CD4-positive, alpha-beta T cell treated with Interleukin-4 for 4 hours (primary cell): ENCODE measurements at places on chromosomes 16 and 17.

DNA sequence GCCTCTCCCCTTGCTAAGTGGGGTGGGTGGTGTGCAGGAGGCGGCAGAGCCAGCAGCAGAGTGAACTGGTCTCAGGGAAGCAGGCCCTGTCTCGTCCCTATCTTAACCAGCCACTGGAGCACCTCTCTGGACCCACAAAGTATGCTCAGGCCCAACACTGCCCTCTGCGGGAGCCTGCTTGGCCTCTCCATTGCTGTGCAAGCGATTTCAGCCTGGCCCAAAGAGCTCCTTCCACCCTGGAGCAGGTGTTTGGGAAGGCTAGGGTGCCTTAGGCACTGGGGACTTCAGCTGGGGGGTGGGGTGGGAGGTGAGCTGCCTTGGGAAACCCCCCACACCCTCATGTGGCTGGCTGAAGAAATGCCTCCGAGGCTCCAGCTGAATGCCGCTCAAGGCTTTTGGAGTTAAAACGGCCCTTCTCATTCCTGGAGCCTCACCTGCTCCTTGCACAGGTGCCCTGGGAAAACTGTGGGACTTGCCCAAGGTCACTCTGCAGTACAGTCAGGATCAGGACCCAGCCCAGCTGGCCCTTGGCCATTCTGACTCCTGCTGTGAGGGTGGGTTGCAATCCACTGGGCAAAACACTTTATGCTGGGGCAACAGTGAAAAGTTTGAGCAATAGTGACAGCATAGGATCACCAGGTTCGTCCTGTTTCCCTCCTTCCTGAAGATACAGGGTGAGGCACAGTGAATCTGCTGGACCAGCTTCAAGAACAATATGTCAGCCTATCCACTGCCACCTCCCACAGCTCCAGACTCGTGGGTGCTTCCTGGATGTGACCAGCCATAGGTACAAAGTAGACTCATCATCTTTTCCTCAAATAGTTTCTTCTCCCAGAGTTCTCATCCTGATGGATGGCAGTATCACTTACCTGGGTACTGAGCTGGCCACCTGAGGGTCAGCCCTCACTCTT lies 5.9 kb upstream of the UBE2O start:
- no peak for DNase-seq

DNA sequence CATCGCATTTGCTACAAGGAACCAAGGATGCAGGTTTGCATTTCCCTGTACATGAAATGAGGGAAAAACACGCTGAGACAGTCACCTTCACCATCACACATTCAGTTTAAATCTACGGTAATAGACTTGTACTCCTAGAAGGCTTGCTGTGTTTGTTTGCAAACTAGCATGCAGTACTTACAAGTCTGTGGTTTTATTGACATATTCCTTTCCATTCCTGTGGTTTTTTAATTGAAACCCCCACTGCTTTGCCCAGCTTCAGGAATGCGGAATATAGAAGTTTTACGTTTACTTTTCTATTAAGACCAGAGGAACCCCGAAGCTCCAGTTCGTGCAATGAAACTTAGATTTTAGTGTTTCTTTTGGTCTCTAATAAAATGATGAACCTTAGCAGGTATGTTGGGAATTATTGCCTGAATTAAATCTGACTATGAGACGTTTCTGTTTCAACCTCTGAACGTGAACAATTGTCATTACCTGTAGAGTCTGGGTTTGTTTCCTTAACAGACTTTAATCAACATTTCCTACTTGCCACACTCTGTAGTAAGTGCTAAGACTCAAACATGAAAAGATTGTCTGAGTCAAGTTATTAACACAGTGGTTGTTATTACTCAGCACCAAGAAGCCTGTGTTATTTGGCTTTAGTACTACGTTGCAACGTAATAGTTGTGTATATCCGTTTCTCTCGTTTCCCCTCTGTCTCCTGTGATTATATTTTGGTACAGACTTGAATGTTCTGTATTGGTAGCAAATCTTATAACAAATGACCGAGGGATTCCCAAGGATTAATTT lies 793.3 kb upstream of the GOT2 start:
- DNase-seq = no peak

DNA sequence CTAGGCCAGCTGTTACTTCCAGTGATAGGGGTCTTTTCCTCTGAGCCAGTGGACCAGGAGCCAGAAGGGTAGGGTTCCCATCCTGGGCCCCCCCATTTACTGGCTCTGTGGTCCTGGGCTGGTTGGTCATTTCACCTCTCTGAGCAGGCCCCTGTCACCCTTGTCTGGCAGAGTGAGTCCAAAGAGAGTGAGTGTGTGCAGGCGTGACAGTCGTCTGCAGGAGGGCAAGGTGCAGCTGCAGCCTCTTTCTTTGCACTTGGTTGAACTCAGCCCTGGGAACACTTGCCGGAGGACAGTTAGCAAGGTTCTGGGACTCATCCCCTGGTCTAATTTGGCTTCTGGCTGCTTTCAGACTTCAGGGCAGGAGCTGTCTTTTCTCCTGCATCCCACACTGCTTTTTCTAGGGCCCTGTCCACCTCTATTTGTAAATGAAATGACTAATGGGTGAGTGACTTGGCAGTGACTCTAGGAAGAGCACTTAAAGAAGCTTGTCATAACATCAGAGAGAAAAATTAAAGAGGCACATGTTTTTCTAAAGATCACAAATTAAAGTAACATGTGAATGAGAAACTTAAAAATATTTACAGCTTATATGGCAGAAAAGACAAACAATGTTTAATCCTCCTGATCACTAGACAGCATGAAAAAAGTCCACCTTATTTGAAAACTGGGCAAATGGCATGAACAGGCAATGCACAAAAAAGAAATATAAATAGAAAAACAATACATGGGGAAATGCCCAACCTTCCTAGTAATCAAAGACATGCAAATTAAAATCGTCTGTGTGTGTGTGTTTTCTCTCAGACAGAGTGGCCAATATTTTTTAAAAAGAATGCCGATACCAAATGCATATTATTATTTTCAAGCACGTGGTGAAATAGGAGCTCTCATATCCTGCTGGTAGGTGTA lies 137.5 kb downstream of the NTN1 start:
- DNase-seq = no peak

GRCh38 chr16:59198487-59198886 lies 464.4 kb upstream of the GOT2 start:
- DNase-seq = no peak
